ENCODE measurements at places on chromosomes 4 and X. TPM values are rescaled to one million over a fixed set of nuclear protein-coding genes. Genes with fewer than 3 reads are reported as not detected.
A peak's percentile ranks its signal among the peaks of the same experiment; 100 is the strongest.

- DNase-seq: no peak
- no peaks in the 10 kb centered on the region for H3K27me3 ChIP-seq
- no peaks in the 10 kb centered on the region for H3K36me3 ChIP-seq
- H3K4me1 ChIP-seq: no peaks in the 10 kb centered on the region
- H3K27ac ChIP-seq: no peak overlapping the region
These were observed 31.3 kb upstream of the ETNPPL start for GRCh38 chr4:108794136-108794535.

- H3K36me3 ChIP-seq: no peaks in the 10 kb centered on the region
- H3K4me1 ChIP-seq: no peaks in the 10 kb centered on the region
- DNase-seq: no peak
- no peak overlapping the region for H3K4me3 ChIP-seq
- H3K27ac ChIP-seq: no peak overlapping the region
- H3K27me3 ChIP-seq: no peaks in the 10 kb centered on the region
These were observed 75.6 kb downstream of the AFAP1 start for GRCh38 chr4:7863911-7864681.

DNA sequence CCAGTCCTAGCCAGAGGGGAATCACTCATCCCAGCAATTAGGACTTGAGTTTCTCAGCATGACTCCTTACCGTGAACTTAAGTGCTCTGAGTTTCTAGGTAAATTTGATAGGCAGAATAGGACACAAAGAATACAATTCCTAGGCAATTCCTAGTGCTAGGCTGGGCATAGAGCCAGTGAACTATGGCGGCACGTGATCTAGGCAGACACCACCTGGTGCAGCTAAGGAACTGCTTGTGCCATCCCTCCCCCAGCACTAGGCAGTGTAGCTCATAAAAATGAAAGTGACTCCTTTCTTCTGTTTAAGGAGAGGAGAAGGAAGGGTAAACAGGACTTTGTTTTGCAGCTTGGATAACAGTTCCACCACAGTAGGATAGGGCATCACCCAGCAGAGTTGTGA is 736.3 kb upstream of the PCDH7 start:
- H3K4me3 ChIP-seq: no peak overlapping the region
- no peaks in the 10 kb centered on the region for H3K27me3 ChIP-seq
- H3K36me3 ChIP-seq: no peaks in the 10 kb centered on the region
- DNase-seq: no peak
- no peak overlapping the region for H3K27ac ChIP-seq

DNA sequence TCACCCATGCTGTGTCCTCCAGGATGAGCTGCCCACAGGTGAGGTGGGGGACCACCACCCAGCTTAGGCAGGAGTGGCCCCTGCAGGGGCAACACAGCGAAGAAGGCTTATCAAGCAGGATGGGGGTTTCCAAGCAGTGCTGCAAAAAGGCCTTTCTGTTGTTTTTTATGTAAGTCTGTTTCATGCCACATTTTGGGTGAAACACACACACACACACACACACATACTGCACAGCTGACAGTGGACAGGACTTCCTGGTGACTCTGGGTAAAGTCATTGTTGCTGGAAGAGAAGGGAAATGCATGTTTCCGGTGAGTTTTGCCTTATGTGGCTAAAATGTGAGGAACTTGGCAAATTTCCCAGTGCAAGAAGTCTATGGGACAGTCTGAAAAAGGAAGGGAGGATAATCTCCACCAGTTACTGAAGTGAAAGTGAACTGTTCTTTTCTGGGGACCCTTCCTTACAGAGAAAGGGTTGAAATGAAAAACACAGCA is 119.2 kb downstream of the IRF2 start:
- H3K4me3 ChIP-seq: no peak overlapping the region
- no peaks in the 10 kb centered on the region for H3K36me3 ChIP-seq
- H3K4me1 ChIP-seq: peaks cover 30% of the 10 kb centered on the region
- peak overlapping the region; percentile 63 for H3K27ac ChIP-seq
- no peaks in the 10 kb centered on the region for H3K27me3 ChIP-seq

DNA sequence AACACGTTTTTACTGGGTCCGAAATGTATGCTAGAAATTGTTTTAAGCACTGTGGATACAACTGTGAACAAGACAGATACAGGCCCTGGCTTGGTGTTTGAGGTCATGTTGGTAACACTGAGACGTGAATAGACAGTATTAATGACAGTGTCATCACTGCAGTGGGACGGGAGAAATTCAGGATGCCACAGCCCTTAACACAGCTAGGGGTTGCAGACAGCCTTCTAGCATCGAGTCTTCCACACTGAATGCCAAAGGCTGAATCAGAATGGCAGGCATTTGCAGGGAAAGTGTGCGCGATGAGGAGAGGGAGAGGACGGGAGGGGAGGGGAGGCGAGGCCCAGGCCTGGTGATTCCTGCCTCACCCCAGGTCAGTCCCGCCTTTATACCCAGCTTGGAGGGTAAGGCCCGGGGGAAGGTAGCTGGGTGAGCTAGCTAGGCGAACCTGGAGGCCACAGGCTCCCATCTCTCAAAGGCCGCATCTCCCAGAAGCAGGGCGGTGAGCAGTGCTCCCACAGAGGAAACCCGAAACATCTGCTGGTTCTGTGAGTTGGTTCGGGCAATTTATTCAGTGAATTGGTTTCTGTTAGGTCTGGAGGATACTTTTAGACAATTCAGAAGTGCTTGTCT is 44.1 kb upstream of the CLDN24 start:
- H3K4me1 ChIP-seq: no peaks in the 10 kb centered on the region
- DNase-seq: no peak
- no peak overlapping the region for H3K4me3 ChIP-seq

DNA sequence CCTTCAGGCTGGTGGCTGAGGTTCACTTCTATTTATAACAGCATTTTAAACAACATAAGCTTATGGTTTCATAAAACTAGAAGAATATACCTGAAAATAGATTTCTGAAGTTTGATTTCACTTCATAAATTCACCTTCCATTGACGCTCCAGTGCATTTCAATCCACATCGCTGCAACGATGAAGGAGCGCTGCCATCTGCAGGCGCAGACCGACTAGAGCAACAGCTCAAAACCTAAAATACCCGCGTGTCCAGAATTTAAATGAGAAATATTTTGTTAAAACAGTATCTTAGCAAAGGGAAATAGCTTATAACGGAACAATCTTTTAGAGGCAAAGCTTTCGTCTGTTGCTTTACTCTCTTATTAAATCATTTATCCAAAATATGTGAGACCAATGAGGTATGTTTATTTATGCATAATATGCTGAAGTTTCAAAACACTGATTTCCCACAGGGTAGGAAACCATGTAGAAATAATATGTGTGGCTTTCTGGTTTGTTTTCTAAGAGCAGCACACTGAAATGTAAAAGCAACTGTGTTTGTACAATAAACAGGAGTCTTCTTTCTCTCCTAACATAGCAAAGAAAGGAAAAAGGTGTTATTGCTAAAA is 816.4 kb upstream of the FRG1 start:
- no peaks in the 10 kb centered on the region for H3K36me3 ChIP-seq
- H3K4me1 ChIP-seq: no peaks in the 10 kb centered on the region
- H3K4me3 ChIP-seq: no peak overlapping the region
- no peaks in the 10 kb centered on the region for H3K27me3 ChIP-seq
- no peak overlapping the region for H3K27ac ChIP-seq

- H3K4me1 ChIP-seq: no peaks in the 10 kb centered on the region
- H3K4me3 ChIP-seq: no peak overlapping the region
- DNase-seq: no peak
These were observed 462.4 kb downstream of the TLL1 start for GRCh38 chr4:166335256-166335938.

DNA sequence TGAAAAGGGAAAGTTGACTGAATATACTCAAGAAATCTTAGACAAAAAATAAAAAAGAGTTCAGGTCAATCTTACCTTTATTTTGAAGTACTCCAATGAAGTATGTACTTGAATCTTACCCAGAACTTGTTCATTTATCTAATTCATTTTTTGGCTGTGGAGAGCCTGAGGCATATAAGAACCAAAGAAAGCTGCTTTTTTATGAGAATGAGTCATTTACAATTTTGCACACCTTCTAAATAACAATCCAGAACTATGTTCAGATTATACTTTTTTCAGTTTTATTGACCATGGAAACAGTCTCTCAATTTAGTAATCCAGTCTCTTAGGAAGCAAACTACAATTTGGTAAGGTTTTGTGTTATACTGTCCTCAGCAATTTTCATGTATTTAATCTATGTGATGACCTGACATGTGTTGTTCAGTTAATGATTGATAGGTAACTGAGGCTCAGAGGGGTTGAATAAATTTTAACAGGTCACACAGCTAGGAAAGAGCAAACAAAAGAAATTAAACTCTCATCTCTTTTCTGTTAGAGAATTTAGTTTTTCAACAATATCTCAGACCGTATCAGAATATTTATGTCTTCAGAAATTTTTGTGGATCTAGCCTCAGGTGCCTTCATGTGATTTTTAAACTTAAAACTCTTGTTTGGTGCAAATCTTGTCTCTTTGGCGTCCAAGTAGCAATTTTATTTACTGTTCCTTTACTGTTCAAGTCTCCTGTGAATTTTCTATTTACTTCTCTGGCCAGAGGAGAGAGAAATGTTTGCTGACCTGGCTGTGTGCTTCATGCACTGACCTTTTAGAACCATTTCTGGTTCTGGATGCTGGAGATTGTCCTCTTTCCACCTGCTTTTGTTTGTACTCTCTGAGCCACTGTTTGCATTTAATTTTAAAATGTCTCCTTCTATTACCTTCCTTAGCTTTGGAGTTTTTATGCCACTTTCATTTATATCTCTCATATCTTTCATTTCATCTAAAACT is 1453.4 kb downstream of the STIM2 start:
- no peaks in the 10 kb centered on the region for H3K27me3 ChIP-seq
- H3K27ac ChIP-seq: no peak overlapping the region
- DNase-seq: no peak
- no peaks in the 10 kb centered on the region for H3K36me3 ChIP-seq
- H3K4me1 ChIP-seq: no peaks in the 10 kb centered on the region
- H3K4me3 ChIP-seq: no peak overlapping the region

GRCh38 chr4:95580226-95580625 is 31.5 kb upstream of the UNC5C start:
- H3K27ac ChIP-seq: no peak overlapping the region
- H3K4me3 ChIP-seq: no peak overlapping the region
- no peak for DNase-seq
- no peaks in the 10 kb centered on the region for H3K4me1 ChIP-seq
- no peaks in the 10 kb centered on the region for H3K27me3 ChIP-seq
- H3K36me3 ChIP-seq: no peaks in the 10 kb centered on the region

DNA sequence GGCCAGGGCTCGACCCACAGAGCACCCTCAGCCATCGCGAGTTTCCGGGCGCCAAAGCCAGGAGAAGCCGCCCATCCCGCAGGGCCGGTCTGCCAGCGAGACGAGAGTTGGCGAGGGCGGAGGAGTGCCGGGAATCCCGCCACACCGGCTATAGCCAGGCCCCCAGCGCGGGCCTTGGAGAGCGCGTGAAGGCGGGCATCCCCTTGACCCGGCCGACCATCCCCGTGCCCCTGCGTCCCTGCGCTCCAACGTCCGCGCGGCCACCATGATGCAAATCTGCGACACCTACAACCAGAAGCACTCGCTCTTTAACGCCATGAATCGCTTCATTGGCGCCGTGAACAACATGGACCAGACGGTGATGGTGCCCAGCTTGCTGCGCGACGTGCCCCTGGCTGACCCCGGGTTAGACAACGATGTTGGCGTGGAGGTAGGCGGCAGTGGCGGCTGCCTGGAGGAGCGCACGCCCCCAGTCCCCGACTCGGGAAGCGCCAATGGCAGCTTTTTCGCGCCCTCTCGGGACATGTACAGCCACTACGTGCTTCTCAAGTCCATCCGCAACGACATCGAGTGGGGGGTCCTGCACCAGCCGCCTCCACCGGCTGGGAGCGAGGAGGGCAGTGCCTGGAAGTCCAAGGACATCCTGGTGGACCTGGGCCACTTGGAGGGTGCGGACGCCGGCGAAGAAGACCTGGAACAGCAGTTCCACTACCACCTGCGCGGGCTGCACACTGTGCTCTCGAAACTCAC is 3.6 kb downstream of the MID1IP1 start:
- peak overlapping the region; percentile 60 for H3K4me3 ChIP-seq
- no peaks in the 10 kb centered on the region for H3K36me3 ChIP-seq
- peak; percentile 24 for DNase-seq
- H3K27me3 ChIP-seq: no peaks in the 10 kb centered on the region

DNA sequence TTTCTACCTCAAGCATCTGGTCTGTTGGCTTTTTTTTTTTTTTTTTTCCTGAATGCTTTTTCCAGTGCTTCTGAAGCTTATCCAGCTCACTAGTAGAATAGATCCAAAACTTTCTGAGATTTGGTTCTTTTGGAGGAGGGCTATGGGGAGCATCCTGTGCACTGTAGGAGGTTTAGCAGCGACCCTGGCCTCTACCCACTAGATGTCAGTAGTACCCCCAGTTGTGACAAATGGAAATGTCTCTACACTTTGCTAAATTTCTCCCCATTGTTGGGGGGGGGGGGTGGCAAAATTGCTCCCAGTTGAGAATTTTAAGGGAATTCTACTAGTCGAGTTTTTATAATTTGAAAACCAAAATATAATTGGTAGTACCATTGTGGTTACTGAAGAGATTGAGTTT is 23.0 kb upstream of the PPA2 start:
- H3K27me3 ChIP-seq: no peaks in the 10 kb centered on the region
- no peak overlapping the region for H3K27ac ChIP-seq
- DNase-seq: no peak
- H3K4me1 ChIP-seq: no peaks in the 10 kb centered on the region
- H3K36me3 ChIP-seq: no peaks in the 10 kb centered on the region

DNA sequence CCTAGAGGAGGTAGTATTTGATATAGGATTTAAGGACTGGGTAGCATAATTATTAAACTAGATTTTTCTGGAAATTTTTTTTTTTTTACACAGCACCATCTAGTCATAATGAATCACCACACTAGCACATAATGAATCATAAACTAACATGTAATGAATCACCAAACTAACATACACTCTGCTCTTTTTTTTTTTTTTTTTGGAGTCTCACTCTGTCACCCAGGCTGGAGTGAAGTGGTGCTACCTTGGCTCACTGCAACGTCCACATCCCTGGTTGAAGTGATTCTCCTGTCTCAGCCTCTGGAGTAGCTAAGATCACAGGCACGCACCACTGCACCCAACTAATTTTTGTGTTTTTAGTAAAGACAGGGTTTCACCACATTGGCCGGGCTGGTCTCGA is 92.5 kb downstream of the FAM13A start:
- peaks cover 9% of the 10 kb centered on the region for H3K4me1 ChIP-seq
- no peak overlapping the region for H3K27ac ChIP-seq
- H3K4me3 ChIP-seq: no peak overlapping the region
- no peaks in the 10 kb centered on the region for H3K36me3 ChIP-seq

Gene SSX7
- total RNA-seq: not detected

Gene CTAG1A
- not detected for total RNA-seq

Gene PI4K2B
- total RNA-seq: 29.5 TPM

Gene UCP1
- total RNA-seq: not detected

Gene ARHGAP4
- total RNA-seq: 92.5 TPM

Gene MGAT4D
- total RNA-seq: not detected

Gene GPR78
- not detected for total RNA-seq

Gene CACNA1F
- 0.51 TPM for total RNA-seq

Gene PNMA5
- total RNA-seq: not detected
